ENCODE measurements at places on chromosomes 5 and 9.

DNA sequence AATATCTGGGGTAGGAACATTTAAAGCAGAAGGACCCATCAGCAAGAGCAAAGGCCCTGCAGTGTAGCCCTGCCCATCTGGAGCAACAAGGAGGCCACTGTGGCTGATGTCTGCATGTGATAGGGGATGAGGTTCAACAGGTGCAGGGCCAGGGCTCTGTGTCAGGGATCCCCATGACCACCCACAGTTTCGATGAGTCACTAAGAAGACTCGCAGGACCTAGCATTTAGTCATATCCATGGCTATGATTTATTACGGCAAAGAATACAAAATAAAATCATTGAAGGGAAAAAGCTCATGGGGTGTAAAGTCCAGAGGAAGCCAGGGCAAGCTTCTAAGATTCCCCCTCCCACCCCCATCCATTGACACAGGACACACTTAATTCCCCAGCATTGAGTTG, 188.6 kb downstream of the ADGRV1 start:
- no peak for DNase-seq

- no peak for DNase-seq
Observed at GRCh38 chr5:117888688-117889087, 1099.7 kb downstream of the DTWD2 start.

DNA sequence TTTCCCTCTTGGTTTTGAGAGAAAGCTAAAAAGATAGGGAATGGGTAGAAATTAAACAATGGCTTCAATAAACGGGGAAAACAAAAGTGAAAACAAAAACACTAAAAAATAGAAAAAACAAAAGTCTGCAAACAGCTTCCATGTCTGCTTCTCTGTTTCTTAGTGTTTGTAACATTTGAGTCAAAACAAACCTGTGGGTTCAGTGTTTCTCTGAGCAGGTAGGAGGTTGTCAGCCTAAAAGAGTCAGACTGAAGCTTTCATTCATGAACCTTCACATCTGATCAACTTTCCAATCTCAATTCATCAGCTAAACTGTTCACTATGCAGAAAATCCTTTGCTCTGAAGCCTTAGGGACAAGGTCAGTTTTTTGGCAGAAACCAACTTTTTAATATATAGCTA, 102.5 kb upstream of the ADAMTS16 start:
- DNase-seq = no peak

DNA sequence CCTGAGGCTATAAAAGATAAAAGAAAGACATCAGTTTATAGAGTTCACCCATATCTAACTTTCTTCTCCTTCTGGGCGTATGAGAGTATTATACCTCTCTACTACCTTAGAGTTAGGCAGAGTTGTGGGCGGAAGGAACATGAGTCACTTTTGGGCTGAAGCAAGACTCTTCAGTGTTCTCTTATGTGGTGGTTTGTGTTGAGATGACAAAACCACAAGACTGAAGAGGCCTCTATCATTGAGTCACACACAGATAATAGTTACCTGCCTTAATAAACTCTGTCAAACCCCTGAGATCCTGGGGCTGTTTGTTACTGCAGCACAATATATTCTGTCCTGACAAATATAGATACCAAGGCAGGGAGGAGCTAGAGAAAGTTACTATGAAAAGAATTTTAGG, 184.2 kb downstream of the EFNA5 start:
- DNase-seq = no peak

DNA sequence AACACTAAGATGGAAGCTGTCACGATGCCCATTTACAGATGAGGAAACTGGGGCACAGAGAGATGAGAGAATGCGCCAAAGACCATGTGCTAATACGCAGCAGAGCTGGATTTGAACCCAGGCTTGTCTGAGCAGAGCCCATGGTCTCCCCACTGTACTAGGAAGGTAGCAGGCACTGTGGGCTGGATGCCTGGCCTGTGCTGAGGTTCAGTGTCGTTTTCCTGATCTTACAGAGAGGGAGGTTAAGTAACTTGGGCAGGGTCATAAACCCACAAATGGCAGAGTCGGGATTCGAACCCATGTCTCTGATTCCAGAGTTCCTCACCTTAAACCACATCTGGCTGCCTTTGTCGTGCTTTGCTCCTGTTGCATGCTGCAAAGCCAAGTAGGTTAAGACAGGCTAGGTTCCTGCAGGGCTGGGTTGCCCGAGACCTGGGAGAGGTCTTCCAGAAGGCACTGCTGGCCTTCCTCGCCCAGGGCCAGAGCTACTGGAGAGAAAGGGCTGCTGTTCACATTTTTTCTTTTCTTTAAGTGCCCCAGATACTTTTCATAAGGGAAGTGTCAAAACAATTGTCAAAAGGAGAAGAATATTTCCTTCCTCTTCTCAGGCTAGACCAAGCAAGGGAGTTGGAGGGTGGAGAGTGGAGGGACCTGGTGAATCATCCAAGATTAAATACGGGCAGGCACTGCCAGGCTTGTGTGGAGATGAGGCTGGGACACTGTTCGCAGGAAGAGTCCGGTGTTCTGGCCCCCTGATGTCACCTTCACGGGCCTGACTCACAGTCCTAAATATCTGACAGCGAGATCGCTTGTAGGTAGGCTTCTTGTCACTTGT, 3.2 kb downstream of the NEK6 start:
- no peak for DNase-seq

- no peak for DNase-seq
Observed at GRCh38 chr9:111904026-111904425, 7.4 kb downstream of the UGCG start.

- DNase-seq = peak; percentile 31
Observed at GRCh38 chr9:36867672-36868471, 166.2 kb downstream of the PAX5 start.

DNA sequence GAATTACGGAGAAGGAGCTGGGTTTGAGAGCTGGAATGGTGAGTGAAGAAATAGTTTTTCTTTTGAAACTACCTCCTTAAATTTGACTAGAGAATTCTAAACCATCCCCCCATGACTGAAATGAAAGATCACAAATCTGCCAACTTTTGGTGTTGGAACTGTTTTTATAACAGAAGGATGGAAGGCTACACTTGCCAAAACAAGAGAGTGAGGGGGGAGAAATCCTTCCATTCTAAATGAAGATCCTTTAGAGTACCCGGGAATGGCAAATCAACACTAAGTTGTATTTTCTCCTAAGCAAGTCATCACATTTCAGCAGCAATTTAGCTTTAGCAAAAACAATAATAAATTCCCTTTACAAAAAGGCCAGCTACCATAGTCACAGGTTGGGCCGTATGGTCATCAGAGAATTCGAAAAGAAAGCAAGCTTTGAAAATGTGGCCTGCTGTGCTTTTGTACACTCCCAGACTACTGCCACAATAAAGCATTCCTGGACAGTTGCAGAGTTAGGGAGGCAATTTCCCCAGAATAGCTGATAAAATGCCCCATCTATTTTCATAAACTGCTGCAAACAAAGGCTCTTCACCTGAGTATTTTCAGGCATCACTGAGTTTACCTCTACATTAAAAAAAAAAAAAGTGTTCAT, 25.0 kb upstream of the FREM1 start:
- DNase-seq = no peak

GRCh38 chr9:126615245-126615790, 1.6 kb downstream of the LMX1B start:
- DNase-seq = peak; percentile 63

- no peak for DNase-seq
Observed at GRCh38 chr9:131035548-131035947, 26.6 kb downstream of the LAMC3 start.

DNA sequence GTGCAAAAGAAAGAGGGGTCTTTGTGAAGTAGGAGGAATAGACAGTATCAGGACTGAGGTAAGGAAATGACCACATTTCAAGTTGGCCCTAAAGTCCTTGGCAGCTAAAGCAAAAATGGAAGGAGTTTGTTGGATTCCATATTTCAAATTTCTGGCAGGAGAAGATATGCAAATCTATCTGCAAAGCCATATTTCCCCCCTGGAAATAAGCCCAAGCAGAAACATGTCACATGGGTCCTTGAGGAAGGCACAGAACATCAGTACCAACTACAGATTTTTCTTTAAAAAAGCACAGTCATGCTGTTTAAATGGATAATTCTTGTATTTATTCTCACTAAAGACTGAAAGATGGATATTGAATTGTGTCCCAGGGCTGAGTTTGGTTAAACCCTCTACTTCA, 323.0 kb downstream of the TRIM32 start:
- no peak for DNase-seq

- DNase-seq = peak; percentile 61
Observed at GRCh38 chr9:135864447-135865049, 42.8 kb downstream of the CAMSAP1 start.

- no peak for DNase-seq
Observed at GRCh38 chr5:64437496-64437895, 68.3 kb upstream of the RGS7BP start.

DNA sequence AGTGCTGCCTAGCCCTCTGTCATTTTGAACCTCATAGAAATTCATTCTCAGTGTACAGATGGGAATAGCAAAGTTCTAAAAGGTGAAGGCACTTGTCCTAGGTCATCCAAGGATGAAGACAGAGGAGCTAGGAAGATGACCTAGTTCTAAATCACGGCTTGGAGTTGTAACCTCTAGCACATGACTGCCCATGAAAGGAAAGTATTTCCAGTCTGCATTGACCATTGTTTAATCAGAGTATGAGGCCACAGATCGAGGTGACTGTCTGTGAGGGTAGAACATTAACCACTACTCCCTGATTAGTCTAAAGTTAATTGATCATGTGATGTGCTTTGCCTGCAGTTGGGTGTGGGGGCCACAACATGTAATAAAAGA, 674 bp upstream of the TNFSF15 start:
- DNase-seq = no peak

- DNase-seq = no peak
Observed at GRCh38 chr9:5793812-5794211, 39.1 kb downstream of the ERMP1 start.

DNA sequence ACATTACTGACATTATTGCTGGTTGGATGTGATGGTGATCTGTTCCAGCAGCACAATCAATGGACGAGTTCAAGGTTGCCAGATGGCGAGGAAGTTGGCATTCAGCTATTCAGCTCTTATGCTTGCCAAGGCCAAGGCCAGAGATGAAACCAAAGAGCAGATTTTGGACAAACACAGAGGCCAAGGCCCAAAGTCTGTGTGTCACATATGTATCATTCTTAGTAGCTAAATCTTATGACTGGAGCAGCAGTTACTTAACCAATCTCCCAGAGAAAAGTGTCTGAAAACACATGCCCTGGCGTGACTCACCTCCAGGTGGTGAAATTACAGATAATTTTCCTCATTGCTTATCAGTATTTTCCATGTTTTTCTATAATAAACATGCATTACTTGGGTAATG, 189.0 kb upstream of the EGFLAM start:
- DNase-seq = no peak

- DNase-seq = no peak
Observed at GRCh38 chr5:99004960-99005359, 76.2 kb upstream of the CHD1 start.

DNA sequence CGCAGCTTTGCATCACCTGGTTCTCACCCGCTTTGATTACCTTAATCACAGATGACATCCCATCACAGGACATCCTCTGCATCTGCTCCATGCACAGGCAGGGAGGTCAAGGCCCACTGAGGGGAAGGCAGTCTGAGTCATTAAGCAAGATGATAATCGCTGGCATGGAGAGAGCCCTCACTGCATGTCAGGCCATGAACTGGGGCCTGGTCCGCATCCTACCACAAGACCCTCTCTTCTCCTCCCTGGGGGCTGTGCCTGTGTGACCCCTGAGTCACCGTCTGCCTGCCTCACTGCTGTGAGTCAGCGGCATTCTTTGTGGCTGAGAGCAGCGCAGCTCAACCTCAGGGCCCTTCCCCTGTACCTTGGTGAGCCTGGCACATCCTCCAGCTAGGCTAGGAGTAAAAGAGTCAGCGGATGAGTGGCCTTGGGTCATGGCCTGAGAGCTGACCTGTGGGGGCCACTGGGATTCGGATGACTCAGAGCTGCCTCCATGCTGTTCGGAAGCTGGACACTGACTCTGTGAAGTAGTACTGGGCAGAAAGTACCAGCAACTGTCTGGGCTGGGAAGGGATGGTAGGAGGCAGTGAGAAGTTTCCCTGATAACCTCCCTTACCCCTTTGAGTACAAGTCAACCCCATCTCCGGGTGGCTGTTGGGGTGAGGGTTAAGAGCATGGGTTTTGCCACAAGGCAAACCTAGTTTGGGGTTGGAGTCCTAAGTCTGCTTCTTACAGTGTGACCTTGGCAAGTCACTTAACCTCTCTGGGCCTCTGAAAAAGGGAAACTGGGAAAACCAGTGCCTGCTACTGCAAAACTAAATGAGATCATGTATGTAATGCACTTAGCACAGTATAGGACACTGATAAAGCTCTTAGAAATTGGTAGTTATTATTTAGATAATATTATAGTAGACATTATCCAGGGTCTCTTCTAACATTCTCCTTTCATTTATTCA, 14.6 kb upstream of the ARSI start:
- DNase-seq = no peak

- DNase-seq = no peak
Observed at GRCh38 chr5:140800816-140801493, at the start of gene PCDHA3. TSS of gene PCDHA3 (plus strand) at chr5:140801057.

GRCh38 chr5:7759257-7759871, 91.6 kb downstream of the CFAP90 start:
- peak; percentile 49 for DNase-seq

DNA sequence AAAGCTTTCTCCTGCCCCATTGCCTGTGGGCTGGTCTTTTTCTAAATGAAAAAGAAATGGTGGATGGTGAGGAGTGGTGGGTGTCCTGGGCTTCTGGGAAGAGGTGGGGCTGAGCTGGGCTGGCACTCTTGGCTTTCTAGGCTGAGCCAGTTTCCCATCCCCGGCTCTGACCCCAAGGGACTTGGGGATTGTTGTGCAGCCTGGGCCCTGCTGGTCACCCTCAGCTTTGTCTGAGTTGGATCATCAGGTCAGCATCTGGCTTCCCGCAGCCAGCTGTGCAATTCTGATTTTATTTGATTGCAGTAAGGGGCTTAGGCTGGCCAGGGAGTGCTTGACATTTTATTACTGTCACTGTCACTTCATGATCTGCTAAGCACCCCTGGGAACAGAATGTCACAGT, 25.3 kb downstream of the GLRA1 start:
- DNase-seq = no peak

GRCh38 chr5:89117124-89117644, 234.2 kb upstream of the MEF2C start:
- no peak for DNase-seq

GRCh38 chr5:95818181-95819147, 4.1 kb downstream of the GLRX start:
- DNase-seq = no peak

DNA sequence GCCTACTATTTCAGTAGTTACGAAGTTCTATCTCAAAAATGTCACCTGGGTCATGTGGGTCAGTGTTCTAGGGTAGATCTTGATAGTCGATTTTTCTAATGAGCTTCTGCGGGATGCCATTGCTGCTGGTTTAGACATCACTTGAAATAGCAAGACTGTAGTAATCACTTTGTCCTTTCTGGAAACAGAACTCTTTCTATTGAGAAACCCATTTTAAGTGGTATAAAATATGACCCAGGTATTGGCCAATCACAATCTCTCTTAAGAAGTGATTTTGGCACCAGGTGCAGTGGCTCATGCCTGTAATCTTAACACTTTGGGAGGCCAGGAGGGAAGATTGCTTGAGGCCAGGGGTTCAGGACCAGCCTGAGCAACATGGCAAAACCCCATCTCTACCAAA, 17.6 kb downstream of the ARRDC3 start:
- DNase-seq = no peak

GRCh38 chr5:128111818-128112448, 28.4 kb downstream of the SLC12A2 start:
- DNase-seq = no peak
